ENCODE measurements at places on chromosomes 16 and 17.
A peak's percentile ranks its signal among the peaks of the same experiment; 100 is the strongest.

GRCh38 chr16:8920645-8921346 lies 38.6 kb downstream of the LITAFD start:
- DNase-seq, result no peak

- DNase-seq, result peak; percentile 96
Observed at GRCh38 chr17:7685533-7686221, 1.6 kb downstream of the TP53 start.

DNA sequence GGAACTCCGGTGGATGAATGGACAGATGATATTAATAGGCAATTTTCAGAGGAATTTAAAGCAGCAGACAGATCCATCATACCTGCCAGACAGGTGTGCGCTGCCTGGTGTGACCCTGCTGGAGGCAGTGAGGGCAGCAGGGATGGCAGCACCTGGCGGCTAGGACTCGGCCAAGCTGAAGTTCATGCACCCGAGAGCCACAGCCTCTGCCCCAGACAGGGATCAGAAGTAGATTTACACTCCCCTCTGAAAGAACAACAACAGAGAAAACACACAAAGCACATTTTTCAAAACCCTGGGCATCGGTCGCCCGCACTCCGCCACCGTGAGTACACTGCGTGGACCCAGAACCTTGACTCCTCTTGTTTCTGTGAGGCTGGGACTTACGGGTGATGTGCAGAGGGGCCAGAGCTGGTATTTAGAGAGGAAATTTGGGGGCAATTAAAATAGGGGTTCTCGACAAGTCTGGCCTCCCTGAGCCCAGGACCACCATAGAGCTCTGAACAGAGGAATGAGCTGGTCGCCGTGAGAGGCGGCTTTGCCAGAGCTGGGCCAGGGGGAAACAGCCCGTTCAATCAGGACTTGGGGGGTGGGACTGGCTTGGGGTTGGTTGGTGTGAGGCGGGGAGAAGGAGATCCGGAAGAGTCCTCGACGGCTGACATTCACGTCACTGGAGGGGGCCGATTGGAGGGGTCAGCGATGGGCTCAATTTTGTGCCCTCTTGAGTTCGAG lies 101.0 kb downstream of the METRNL start:
- DNase-seq, result no peak

- no peak for DNase-seq
Observed at GRCh38 chr17:72338847-72339790, 218.3 kb downstream of the SOX9 start.

DNA sequence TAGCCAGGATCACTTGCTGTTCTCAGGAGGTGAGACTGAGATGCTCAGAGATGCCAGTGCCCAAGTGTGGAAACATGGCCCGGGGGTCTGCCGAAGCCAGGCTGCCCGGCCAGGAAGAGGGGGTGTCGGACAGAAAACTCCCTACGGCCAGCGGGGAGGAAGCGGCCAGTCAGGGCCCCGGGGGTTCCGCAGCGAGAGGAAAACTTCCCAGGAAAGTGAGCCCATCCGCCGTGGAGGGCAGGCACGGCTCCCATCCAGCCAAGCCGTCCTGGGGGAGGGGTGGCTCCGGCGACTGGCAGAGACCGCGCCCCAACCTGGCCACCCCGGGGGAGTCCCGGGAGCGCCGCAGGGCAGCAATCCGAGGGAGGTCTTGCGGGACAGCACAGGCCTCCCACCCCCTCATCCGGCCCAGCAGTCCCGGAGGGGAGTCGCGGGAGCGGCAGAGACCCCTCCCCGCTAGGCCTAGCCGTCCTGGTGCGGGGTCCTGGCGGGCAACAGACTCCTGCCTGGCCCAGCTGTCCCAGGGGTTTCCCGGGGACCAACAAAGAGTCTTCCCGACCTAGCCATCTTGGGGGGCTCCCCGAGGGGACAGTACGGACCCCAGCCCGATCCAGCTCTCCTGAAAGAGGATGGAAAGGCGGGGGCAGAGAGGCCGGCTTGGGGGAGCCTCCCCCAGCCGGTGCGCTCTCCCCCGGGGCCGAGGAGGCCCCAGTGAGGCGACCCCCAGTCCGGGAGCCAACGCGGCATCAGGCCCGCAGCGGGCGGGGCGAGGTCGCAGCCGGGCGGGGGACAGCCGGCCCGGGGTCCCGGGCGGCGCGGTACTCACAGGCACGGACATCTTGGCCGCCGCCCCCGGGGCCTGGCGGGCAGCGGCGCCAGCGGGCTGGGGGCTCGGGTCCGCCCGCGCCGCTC lies 13.8 kb upstream of the BCAR1 start:
- DNase-seq, result no peak

DNA sequence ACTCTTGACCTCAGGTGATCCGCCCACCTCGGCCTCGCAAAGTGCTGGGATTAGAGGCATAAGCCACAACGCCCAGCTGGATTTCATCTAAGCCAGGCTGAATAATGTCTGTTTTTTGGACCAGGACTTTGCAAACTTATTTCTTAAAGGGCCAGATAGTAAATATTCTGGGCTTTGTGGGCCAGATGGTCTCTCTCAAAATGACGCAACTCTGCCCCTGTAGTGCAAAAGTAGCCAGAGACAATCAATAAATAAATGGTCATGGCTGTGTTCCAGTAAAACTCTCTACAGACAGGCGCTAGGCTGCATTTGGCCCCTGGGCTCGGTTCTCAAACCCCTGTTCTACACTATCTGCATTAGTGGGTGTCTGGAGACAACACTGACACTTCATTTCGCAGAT lies 121.9 kb upstream of the CDH13 start:
- DNase-seq, result no peak

- DNase-seq, result no peak
Observed at GRCh38 chr16:72910875-72911274, 137.1 kb downstream of the ZFHX3 start.

GRCh38 chr16:88974080-88974915 lies 2.7 kb downstream of the CBFA2T3 start:
- no peak for DNase-seq

- DNase-seq, result no peak
Observed at GRCh38 chr17:50036455-50037261, 19.3 kb upstream of the ITGA3 start.

- DNase-seq, result no peak
Observed at GRCh38 chr16:60686824-60687223, 1349.4 kb downstream of the CDH8 start.

- no peak for DNase-seq
Observed at GRCh38 chr16:25626172-25626571, 65.6 kb upstream of the HS3ST4 start.

DNA sequence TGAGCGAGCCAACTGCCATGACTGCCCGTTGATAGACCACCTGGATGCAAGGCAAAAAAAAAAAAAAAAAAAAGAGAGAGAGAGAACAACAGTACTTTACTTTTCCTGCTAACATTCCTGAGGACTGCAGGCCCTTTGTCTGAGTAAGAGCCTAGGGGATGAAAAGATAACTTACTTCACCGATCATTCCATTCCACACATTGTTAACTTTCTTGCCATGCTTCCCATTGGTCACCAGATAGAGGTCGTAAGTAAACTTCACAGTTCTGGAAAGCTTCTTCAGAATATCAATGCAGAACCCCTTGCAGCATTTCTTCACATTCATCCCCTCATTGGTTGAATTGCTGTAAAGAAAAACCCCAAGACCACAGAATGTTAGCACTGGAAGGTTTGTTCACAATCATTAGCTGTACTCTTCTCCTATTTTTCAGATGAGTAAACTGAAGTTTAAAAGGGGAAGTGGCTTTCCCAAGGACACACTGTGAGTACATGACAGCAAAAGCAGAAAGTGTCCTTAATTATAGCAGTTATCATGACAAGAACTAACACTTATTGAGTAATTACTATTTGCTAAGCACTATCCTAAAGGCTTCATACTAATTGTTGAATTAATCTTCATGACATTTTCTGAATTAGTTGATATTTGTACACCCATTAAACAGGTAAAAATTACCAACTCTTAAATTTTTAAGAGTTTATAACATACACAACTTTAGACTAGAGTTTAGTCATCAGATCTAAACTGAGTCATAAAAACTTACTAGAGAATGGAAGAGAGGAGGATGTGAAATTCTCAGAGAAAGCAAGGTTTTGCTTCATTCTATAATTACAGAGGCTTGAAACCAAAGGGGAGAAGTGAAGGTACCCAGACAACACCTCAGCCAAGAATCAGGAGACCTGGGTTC lies 341.2 kb downstream of the GRIN2A start:
- no peak for DNase-seq

GRCh38 chr16:50386139-50386538 lies 17.4 kb upstream of the BRD7 start:
- no peak for DNase-seq

DNA sequence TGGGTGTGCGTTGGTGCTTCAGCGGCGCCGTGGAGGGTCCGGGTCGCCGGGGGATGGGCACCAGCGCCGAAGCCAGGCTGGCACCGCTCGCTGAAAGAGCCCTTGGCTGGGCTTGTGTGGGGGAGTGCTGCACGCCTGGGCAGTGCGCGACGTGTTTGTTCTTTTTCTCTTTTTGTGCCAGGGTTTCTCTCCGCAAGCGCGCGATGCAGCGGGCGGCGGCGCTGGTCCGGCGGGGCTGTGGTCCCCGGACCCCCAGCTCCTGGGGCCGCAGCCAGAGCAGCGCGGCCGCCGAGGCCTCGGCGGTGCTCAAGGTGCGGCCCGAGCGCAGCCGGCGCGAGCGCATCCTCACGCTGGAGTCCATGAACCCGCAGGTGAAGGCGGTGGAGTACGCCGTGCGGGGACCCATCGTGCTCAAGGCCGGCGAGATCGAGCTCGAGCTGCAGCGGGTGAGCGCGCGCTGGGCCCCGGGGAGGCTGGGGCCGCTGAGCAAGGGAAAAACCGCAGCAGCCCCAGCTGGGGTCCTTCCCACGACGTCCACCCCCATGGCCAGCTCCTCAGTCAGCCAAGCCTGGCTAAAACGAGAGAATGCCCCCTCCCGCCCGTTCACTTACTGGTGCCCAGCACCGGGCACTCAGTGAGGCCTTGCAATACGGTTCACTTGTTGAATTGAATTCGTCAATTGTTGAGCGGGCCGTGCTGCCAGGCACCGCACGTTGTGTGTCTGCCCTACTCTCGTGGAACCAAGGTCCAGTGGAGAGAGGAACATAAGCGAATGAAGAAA lies 541 bp downstream of the GPT2 start:
- DNase-seq, result no peak

DNA sequence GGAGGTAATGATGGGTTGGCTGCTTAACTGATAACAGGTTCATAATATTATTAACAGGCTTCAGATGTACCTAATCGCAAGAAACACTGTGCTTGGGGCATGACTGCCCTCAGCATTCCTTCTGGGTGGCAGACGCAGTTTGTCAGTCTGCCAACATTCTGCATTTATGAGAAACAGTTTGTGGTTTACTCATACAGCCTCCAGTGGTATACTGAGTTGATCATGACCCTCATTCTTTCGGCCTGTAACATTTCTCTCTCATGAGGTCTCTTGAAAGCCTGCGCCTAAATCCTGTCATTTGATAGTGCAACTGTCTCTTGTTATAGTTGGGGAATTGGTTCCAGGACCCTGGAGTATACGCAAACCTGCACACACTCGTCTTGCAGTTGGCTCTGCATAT lies 4.9 kb upstream of the RUSF1 start:
- no peak for DNase-seq

DNA sequence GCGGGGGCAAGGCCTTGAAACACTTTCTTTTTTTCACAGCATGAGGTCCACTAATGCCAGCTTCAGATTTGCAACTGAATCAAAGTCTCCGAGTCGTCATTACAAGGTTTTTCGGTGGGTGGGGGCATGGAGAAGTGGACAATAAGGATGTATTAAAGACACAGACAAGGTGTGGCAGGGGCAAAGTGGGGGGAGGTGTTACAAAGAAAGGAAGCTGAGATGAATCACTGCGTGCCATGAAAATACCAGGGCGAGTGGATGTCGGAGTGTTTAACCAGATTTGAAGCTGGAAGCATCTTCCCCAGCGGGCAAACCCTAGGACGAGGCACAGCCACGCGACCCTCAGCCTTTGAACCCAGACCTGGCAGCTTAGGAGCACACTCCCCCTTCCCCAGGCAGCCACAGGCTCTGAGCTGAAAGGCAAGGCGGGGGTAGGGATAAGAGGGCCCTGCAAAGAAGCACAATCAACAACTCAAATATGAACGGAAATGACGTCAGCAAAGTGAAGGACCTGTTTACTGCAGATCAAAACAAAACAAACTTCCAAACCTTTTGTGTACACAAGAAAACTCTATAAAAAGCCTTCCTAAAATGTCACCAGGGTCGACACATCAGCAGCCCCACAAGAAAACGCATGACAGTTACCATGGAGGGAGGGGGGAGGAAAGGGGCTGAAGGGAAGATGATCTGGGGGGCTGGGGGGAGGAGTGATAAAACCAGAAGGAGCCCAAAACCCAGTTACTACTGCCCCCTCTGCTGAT lies 5.6 kb upstream of the ZFHX3 start:
- no peak for DNase-seq

GRCh38 chr17:16981928-16982327 lies 10.0 kb upstream of the TNFRSF13B start:
- DNase-seq, result no peak

DNA sequence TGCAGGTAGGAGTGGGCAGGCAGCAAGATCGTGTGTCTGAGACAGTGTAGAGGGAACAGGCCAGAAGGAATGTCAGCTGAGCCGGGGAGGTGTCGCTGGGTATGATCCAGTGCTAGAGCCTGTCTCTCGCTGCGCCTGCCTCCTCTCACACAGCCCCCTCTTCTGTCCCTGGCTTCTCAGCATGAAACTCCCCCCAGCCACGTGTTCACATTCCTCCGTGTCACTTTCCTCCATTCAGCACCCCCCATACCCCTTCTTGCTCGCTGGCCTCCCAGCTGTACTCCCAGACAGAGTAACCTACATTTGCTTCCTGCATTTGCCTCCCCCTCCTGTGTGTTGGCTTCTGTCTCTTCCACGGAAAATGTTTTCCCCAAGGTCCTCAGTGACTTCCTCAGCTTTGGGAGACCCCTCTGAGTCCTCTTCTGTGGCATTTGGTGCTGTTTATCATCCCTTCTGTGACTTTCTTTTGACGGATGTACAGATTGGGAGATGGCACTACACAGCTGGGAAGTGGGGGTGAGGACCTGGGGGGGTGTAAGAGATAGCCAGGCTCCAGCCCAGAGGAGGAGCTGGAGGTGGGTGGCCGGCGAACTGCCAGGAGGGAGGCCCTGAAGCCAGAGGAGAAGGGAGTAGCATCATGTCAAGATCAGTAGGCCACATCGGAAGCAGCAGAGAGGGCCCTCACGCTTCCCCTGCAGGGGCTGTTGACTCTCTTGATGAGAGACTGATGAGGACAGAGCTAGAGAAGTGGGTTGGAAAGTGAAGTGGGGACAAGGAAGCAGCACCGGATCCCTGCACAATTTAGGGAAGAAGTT lies 19.2 kb downstream of the SGF29 start:
- no peak for DNase-seq

DNA sequence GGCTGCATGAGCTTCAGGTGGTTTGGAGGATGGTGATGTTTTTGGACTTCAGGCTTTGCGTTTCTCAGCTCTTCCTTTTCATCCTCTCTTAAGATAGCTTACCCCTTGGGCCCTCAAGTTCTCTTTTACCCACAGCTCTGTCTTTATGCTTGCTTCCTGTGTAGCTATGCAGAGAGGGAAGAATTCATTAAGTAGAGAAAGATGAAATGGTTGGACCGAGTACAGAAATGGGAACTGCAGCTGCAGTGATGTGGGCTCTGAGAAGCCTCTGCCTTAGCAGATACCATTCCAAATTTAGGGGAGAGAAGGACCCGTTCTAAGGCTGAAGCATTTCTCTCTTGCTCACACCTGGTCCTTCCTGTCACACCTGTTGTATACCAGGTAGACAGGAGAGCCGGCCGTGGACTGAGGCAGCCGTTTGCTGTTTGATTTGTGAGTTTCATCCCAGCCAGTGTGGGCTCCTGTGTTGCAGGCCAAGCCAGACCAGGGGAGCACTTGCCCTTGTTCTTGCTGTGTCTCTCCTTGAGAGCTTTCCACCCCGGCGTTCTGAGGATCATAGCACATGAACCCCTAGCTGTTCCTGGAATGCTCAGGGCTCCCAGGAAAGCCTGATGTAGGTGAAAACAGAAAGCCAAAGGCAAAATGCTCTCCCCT lies 392.7 kb downstream of the CPPED1 start:
- DNase-seq, result no peak

Measured in NCI-H187 (cell line).